ENCODE measurements at places on chromosomes 5 and 9.

- DNase-seq = no peak
Observed at GRCh38 chr9:137959641-137960411, 82.2 kb downstream of the CACNA1B start.

GRCh38 chr5:134132372-134133187, 18.1 kb downstream of the TCF7 start:
- DNase-seq = peak; percentile 56

DNA sequence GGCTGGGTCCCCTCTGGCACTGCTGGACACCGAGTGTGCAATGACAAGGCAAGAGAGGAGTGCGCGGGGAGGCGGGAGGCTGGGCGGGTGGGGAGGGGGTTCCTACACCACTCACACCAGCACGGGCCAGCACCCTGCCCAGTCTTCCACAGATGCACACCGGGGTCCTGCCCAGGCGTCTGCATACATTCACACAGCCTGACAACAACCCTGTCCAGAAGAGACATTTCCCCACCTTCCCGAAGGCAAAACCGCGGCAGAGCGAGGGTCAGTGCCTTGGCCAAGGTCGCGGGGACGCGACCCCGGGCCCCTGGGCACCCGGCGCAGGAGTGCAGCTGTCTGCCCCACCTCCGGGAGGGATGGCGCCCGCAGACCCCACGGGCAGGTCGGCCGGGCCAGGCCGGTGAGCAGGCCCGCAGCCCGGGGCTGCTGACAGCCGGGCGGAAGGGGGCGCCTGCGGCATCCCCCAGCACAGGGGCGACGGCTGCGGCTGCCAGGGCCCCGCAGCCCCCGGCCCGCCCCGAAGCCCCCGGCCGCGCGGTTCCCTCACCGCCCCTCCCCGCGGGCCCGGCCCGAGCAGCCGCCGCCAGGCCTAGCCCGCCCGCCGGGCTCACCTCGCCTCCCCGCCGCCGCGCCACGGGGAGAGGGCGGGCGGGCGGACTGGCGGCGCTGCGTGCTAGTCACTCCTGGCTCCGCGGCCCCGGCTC, 496 bp downstream of the MAPK9 start:
- DNase-seq = peak; percentile 9

GRCh38 chr5:113278976-113279375, 155.8 kb downstream of the TSSK1B start:
- no peak for DNase-seq

DNA sequence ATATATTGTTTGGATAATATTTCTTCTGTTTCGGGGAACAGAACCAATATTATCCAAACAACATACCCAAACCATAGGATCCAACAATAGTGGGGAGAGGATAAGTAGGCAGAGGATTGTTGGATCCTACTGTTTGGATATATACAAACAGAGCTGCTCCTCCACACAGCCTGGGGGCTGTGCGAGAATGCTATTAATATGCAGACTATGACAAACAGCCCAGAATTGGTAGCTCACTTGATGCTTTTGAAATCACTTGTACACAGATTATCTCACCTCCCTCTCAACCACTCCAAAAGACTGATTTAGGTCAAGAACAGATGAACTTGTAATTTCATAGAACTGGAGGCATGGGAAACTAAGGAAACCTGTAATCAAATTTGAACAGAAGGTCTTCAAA, 24.4 kb upstream of the MLANA start:
- no peak for DNase-seq

DNA sequence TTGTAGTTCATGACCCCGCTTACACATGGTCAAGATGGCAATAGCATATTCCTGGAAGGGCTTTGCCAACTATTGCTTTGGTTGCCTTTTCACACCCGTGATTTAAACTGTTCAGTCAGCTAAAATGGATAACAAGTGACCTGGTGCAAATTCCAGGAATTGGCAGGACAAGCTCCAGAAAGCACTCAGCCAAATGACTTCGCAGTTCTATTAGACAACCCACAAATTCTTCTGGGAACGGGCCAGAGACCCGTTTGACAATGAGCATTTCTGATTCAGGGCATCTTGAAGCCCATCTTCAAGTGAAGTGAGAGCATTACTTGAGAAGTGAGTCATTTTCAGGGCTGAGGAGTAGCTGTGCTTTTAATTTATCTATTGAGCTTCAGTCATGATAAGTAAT, 165.0 kb downstream of the DROSHA start:
- no peak for DNase-seq

DNA sequence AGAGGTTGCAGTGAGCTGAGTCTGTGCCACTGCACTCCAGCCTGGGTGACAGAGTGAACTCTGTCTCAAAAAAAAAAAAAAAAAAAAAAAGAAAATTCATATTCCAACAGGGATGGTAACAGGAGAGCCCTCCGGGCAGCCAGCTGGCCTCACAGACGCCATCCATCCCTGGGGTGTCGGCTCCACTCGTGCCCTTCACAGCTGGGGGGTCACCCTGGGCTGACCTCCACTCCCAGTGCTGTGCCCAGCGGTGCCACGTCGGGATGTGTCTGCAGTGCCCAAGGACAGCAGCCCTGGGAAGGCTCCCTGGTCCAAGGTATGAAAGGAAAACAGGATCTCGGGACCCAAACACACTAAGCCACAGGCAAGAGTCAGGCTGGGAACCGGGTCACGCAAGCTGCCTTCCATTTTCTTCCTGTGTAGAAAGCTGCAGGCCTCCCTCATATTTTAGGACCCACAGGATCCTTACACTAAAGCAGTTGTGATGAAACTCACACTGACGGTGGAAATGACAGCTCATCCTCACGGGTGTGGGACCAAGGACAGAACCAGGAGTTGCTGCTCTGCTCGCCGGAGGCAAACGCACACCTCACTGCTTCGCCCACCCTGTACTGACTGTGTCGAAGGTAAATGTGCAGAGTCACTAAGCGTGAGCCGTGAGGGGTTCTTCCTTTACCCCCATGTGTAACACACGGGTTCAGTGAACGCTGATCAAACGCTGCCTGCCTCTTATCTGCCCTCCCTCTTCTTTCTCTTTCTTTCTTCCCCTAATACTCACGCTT, 5.3 kb downstream of the SLC12A7 start:
- DNase-seq = no peak

- no peak for DNase-seq
Observed at GRCh38 chr5:89994266-89994665, 415.3 kb downstream of the CETN3 start.

DNA sequence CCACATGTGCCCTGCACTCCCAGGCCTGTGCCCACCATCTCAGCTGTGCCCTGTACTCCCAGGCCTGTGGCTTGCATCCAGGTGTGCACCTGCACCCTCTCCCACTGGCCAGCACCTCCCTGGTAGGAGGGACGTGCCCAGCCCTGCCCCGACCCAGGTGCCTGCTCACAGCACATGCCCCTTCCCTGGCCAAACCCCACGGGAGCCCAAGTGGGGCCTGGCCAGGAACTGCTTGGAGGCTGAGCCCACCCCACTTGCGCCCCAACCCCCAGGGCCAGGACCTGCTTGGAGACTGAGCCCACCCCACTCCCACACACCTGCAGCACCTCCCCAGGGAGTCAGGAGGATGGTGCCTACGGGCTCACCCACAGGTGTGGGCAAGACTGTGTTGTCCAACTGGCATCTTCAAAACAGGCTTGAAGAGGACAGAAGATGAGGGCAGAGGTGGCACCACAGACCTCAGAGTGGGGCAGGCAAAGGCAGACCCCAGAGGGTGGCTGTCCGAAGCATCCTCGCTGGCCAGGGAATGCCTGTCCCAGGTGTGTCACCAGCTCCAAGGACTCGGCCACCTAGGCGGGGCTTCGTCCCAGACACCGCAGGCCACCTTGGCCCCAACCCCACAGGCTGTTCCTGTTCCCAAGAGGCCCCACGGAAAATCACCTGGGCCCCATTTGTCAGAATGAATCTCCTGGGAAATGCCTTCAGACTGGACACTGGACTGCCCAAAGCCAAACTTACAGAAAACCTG, 10.8 kb downstream of the ZDHHC11B start:
- DNase-seq = no peak

GRCh38 chr5:29942089-29942488, 1251.4 kb upstream of the CDH6 start:
- DNase-seq = no peak

GRCh38 chr9:81417941-81418340, 271.4 kb downstream of the TLE1 start:
- no peak for DNase-seq

- no peak for DNase-seq
Observed at GRCh38 chr5:169181814-169182213, 119.1 kb downstream of the SLIT3 start.

- no peak for DNase-seq
Observed at GRCh38 chr5:38420691-38421390, 135.6 kb downstream of the LIFR start.

GRCh38 chr5:178068293-178068692, 45.0 kb upstream of the N4BP3 start:
- DNase-seq = peak; percentile 36

GRCh38 chr5:168578538-168579487, at the start of gene PANK3:
Gene PANK3, minus strand, starts transcription at chr5:168579368. Its CDS starts 85 bp downstream, at chr5:168579283.
- no peak for DNase-seq

DNA sequence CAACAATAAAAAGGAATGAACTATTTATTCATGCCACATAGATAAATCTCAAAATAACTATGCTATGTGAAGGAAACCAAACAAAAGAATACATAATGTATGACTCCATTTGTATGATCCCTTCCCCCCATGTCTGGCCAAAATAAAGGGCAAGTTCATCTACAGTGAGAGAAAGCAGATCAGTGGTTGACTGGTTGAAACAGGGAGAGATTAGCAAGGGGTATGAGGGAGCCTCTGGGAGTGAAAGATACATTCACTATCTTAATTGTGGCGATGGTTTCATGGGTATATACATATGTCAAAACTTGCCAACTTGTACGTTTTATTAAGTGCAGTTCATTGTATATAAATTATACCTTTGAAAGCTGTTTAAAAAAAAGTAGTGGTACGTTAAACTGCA, 4.8 kb downstream of the PSMD5 start:
- no peak for DNase-seq

DNA sequence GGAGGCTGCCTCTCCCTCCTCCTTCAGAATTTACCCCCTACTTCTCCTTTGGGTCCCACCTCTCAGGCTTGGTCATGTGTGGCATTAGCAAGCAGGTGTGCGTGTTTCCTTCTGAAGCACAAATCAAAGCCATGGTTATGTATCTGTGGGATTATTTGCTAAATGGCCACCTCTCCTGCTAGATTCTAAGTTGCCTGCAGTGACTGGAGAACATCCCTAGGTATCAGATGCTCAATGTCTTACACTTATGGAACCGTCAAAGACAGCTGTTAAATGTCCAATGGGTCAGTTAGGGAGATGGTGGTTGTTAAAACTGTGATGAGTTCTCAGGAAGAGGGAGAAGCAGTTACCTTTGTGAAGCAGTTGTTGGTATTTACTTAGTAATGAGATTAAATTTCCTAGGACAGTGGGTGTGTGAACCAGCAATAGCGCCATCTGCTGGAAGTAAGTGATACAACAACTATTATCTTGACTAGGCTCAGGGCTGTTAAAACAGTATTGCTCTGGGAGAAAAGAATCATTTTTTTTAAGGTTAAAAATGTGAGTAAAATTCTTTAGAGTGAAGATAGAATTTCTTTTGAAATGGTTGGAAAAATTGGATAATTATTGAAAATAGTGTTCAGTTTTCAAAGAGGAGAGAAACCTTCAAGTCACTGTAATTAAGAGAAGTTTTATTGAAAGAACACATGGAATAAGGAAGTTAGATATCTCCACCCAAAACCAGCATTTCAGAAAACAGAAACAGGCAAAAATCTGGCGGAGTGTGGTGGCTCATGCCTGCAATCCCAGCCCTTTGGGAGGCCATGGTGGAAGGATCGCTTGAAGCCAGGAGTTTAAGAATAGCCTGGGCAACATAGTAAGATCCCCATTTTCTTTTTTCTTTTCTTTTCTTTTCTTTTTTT, 71.3 kb downstream of the TMC1 start:
- DNase-seq = peak; percentile 17

GRCh38 chr9:131337131-131337848, 47.8 kb downstream of the PLPP7 start:
- DNase-seq = no peak

- no peak for DNase-seq
Observed at GRCh38 chr9:33157960-33158842, 8.9 kb downstream of the B4GALT1 start.

GRCh38 chr5:63963926-63964325, 1.7 kb upstream of the HTR1A start:
- DNase-seq = no peak

- DNase-seq = no peak
Observed at GRCh38 chr5:103621548-103621930, 59.0 kb upstream of the NUDT12 start.

GRCh38 chr5:143677403-143677802, 134.6 kb upstream of the HMHB1 start:
- no peak for DNase-seq

DNA sequence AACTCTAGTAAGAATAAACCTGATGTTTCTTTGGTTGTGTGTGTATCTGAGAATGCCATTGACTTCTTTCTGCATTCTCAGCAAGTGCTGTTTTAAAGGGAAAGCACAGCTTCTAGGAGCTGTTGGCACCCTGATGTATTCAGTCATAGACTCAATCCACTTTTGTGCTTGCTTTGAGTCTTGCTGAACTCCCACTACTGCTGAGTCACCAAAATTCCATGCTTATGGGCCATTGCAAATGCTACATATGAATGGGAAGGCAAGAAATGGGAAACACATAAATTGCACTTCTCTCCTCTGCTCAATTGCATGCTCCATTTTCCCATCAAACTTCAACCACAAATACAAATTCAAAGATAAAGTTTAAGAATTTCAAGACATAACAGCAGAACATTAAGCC, 9.8 kb upstream of the FTMT start:
- DNase-seq = no peak

DNA sequence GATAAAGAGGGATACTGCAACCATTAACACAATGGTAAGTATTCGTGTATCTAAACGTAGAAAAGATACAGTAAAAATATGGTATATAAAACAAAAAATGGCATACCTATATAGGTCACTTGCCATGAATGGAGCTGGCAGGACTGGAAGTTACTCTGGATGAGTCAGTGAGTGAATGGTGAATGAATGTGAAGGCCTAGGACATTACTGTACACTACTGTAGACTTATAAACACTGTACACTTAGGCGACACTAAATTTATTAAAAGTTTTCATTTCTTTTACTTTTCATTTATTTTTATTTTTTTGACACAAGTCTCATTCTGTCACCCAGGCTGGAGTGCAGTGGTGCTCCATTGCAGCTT, 14.1 kb downstream of the TDRD7 start:
- no peak for DNase-seq

GRCh38 chr5:77776554-77777206, 541 bp upstream of the TBCA start:
- no peak for DNase-seq

Data from memory B cell (primary cell).